ENCODE measurements at places on chromosomes 1 and 21. TPM values are rescaled to one million over a fixed set of nuclear protein-coding genes. Genes with fewer than 3 reads are reported as not detected.
A peak's percentile ranks its signal among the peaks of the same experiment; 100 is the strongest.

GRCh38 chr21:17402937-17403336, 109.9 kb upstream of the CXADR start:
- DNase-seq, result no peak

DNA sequence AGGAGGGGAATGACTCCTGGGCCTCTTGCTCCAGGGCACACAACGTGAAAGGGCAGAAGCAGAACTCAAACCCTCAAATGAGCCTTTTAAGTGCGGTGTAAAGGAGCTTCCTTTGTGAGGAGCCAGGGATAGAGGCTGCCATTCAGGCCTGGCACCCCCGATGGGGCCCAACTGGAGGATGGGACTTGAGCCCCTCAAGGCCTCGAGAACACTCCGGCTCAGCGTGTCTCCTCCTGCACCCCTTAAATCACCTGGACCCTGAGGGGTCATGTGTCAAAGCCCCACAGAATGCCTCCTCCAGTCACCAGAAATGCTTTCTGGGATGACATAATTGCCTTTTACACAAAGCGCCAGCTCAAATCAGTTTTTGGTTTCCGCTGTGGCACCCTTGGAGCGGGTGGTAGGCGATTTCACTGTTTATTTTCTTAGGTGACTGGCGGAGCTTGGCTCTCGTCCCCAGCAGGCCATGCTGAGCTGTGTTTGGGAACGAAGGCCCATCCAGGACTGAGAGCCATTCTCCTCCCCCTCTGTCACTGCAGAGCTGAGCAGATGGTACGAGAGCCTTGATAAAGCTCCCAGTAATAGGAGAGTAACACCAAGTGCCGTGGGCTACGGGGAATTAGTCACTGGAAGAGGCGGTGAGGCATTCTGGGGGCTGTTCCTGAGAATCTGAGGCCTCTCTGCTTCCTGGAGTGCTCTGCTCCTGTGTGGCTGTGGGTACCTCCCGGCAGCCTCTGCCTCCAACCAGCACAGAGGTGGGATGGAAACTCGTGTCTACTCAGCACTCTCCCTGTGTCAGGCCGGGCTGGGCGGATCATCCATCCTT, 163.0 kb downstream of the GRIK3 start:
- DNase-seq, result peak; percentile 22

GRCh38 chr1:228016181-228016510, 9.3 kb downstream of the WNT3A start:
- no peak for DNase-seq

DNA sequence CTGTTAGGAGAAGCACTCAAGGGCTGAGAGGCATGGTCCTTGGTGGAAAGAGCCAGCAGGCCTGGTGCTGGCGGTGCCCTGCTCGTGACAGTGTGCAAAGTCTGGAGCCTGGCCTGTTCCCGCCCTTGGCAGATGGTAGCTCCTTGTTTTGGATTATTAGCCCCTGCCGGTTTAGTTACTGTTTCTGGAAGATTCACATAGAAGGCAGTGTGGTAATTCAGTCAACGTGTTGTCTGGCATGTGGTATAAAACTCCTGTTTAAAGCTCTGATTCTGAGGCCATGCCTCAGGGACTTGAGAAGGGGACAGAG, 6.8 kb downstream of the PKNOX1 start:
- DNase-seq, result no peak

Gene INAVA
- total RNA-seq, result 7.8 TPM

Gene SLC5A3
- total RNA-seq, result 17.4 TPM

GRCh38 chr1:44025816-44026215, 5.4 kb downstream of the SLC6A9 start:
- DNase-seq, result peak; percentile 63

GRCh38 chr1:66500301-66500700, 33.7 kb upstream of the SGIP1 start:
- no peak for DNase-seq

- no peak for DNase-seq
Measured at GRCh38 chr1:211697356-211697755, 21.9 kb upstream of the NEK2 start.

Gene C1orf141
- 2.2 TPM for total RNA-seq

- DNase-seq, result no peak
Measured at GRCh38 chr1:241825581-241825980, 22.4 kb upstream of the EXO1 start.

GRCh38 chr1:78688697-78689096, 39.1 kb downstream of the IFI44 start:
- no peak for DNase-seq

- DNase-seq, result peak; percentile 54
Measured at GRCh38 chr1:9119745-9120144, 9.2 kb downstream of the GPR157 start.

- DNase-seq, result no peak
Measured at GRCh38 chr1:11098931-11099309, 749 bp downstream of the EXOSC10 start.

GRCh38 chr1:205470131-205470530, 14.3 kb upstream of the BLACAT1 start:
- DNase-seq, result no peak

Gene LY9
- total RNA-seq, result 1.8 TPM

DNA sequence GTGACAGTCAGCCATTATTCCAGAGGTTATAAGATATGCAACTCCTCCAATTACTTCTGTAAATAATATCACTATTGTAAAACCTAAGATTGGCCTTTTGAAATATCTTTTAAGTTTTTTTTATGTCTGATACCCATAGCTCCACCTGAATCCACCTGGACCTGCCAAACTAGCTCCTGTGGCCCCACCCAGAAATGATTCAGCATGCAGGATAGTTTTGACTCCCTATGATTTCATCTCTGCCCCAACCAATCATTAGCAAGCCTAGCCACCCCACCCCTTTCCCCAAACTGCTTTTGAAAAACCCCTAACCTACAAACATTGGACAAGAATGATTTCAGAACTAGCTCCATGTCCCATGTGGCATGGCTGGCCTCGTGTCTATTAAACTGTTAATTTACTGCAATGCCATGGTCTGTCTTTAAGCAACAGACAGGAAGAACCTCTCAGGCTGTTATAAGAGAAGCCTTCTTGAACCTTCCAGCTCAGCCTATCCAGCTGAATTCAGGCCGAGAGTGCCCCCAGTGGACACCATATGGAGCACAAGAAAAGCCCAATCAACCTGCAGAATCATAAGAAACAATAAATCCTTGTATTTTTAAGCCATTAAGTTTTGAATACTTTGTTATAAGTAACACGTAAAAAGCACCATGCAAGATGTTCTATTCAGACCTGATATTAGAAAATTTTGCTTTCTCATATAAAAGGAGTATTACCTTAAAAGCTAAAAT, 263.0 kb upstream of the ZRANB2 start:
- no peak for DNase-seq

Gene CALML6
- total RNA-seq, result not detected

Data from lower lobe of right lung (tissue), 2 donors.